Activated T-helper 9 cell treated with anti-CD3 and anti-CD28 coated beads, Interleukin-2, amount 50 U/mL, for 16 hours (primary cell): ENCODE measurements at places on chromosomes 16 and 17.

- no peak for DNase-seq
Measured at GRCh38 chr17:66520999-66521398, 218.6 kb downstream of the PRKCA start.

DNA sequence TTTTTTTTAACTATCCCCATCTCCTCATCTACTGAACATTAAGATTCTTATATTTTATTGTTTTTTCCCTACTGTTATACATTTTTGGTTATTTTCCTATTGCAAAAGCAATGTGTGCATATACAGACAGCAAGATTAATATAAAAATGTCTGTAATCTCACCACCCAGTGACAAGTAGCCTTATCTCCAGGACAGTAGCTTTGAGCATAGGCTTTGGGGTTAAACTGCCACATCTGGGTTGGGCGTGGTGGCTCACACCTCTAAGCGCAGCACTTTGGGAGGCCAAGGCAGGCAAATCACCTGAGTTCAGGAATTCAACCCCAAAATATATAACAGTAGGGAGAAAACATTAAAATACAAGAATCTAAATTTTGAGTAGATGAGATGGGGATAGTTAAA is 27.4 kb upstream of the SSTR2 start:
- no peak for DNase-seq

GRCh38 chr16:66152823-66153393 is 213.6 kb upstream of the CDH5 start:
- no peak for DNase-seq

DNA sequence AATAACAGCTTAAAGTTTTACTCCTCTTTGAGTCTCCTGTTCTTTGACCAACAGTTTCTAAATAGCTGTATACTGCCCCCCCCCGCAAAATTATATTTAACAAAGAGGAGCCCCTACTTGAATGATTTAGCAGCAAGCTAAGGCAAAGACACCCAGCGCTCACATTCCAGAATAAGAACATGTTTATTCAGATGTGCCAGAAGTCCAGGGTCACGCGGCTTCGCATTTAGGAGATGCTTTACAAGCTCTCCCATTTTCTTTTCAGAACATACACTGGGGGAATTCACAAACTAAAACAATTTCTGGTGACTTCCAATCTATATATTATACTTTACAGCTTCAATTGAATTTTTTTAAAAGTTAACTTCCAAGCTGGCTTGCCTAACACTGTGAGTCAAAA is 5.3 kb downstream of the PLD6 start:
- no peak for DNase-seq

DNA sequence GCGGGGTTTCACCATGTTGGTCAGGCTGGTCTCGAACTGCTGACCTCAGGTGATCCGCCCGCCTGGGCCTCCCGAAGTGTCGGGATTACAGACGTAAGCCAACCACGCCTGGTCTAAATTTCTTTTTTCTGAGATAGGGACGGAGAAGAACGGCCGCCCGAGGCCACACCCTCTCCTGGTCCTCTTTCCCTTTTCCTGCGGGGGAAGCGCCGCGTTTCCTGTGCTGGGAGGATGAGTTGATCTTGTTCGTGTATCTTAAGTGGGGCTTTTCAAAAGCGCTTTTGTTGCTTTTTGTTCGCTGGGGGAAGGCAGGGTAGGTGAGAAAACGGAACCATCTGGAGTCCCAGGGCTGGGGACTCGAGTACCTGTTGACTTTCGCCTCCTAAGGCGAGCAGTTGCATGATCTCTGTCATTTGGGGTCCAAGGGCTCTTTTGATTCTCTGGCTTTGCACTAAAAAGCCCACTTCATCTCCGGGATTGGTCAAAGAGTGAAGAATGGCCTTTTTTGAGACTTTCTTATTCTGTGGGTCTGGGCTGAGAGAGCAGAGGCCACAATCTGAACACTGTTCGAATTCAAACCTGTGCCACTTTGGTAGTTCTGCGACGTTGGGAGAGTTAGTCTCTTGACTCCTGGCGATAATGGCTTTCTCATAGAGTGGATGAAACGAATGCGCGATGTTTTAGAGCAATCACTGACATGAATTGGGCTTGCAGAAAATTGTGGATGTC is 1.3 kb downstream of the FUS start:
- DNase-seq, result no peak

- DNase-seq, result no peak
Measured at GRCh38 chr17:1347589-1348323, 52.3 kb downstream of the YWHAE start.

- no peak for DNase-seq
Measured at GRCh38 chr17:71405101-71405500, 715.7 kb upstream of the SOX9 start.

DNA sequence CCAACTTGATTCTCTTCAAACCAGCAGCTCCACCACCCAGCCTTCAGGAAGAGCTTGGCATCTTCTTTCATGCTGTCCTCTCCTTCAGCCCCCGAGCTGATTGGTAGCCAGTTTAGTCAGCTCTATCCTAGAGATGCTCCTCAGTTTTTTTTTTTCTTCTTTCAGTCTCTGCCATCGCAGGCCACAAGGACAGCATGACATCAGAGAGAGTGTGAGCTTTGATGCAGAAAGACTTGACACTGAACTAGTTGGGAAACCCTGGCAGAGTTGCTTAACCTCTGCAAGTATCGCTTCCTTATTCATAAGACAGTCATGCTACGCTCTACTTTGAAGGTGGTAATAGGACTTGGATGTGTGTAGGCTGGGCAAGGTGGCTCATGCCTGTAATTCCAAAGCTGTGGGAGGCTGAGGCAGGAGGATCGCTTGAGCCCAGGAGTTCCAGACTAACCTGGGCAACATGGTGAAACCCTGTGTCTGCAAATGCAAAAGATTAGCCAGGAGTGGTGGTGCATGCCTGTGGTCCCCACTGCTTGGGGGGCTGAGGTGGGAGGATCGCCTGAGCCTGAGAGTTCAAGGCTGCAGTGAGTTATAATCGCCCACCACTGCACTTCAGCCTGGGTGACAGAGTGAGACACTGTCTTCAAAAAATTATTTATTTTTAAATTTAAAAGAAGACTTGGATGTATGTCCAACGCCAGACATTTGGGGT is 2.6 kb downstream of the CD300LB start:
- no peak for DNase-seq

- DNase-seq, result no peak
Measured at GRCh38 chr16:31502981-31503380, 5.2 kb downstream of the RUSF1 start.

GRCh38 chr17:57370037-57370581 is 113.8 kb downstream of the MSI2 start:
- DNase-seq, result no peak

GRCh38 chr17:79830303-79830702 is 8.9 kb downstream of the CBX4 start:
- DNase-seq, result no peak

DNA sequence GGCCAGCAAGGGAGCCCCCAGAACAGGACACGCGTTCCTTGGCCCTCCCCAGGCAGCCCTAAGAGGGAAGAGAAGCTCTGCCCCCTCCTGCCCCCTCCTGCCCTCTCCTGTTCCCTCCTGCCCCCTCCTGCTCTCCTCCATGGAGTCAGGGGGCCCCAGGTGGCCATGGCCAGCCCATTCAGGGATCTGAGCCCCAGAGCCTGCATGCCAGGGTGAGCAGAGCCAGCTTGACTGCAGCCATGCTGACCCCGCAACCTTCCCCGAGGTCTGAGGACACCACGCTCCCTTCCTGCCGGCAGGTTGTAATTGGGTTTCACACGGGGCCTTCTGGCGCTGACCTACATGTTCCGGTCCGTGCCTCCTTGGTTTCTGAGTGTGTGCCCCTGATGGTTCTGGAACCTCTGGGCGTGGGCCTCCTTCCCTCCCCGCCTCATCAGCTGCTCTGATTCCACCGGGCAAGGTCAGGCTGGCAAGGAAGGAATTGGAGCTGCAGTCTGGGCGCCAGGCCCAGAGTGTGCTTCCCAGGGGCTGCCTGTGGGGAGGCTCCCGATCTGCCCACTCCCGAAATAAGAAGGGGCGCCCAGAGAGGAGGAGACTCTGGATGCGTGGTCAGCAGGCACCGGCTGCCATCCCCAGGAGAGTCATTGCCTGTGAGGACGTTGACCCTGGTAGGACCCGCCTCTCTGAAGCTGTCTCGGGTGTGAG is 23.7 kb upstream of the NPTX1 start:
- DNase-seq, result no peak

GRCh38 chr17:65593855-65594845 is 32.7 kb upstream of the AXIN2 start:
- no peak for DNase-seq

DNA sequence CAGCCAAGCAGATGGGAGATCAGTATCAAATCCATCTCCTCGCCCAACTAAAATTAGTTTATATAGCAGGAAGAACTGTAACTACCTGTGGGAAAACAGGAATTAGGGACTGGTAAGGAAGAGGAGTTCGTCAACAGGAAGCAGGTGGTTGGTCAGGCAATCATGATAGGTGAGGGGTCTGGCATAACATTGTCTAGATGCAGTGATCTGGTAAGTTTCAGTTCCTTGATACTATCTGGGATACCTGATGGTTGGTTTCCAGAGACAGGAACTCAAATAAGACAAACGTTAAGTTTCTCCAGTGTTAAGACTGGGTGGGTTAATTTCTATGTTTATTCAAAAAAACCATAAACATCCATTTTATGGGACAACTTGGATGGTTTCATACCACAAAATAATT is 53.8 kb downstream of the CEP112 start:
- no peak for DNase-seq

GRCh38 chr17:8791910-8792270 is 7.3 kb downstream of the MFSD6L start:
- no peak for DNase-seq

DNA sequence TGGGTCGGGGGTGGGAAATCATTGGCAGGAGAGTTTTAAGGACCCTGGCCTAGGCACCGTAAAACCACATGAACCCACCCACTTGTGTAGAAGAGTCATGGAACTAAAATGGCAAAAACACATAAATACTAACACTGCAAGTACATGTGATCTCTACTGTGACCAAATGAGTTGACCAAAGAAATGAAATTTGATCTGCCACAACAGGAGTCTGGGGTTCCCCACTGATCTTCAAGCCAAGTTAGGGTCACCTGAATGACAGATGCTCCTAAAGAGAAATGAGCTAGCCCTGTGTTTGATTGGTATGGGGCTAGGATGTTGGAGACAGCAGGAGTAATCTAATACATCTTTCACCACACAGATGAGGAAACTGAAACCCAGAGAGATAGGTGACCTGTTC is 21.5 kb upstream of the SKAP1 start:
- no peak for DNase-seq

DNA sequence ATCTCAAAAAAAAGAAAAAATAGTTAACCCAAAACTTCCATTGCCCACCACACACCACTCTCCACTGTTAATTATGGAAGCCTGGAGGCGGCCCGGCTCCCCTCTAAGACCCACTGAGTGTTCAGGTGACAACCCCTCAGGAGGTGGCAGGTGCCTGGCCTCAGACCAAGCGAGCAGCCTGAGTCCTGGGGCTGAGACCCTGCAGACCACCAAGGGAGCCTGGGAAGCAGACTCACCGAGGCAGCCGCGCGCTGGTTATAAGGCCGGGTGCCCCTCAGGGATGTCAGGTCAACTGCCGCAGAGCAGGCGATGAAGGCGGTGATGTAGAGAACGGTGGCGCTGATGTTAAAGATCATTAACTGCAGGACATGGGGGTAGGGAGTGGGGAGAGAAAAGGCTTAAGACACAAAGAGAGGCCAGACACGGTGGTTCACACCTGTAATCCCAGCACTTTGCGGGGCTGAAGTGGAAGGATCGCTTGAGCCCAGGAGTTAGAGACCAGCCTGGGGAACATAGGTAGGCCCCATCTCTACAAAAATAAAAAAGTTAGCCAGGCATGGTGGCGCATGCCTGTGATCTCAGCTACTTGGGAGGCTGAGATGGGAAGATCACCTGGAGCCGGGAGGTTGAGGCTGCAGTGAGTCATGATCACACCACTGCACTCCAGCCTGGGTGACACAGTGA is 13.3 kb downstream of the ARL2BP start:
- DNase-seq, result no peak

DNA sequence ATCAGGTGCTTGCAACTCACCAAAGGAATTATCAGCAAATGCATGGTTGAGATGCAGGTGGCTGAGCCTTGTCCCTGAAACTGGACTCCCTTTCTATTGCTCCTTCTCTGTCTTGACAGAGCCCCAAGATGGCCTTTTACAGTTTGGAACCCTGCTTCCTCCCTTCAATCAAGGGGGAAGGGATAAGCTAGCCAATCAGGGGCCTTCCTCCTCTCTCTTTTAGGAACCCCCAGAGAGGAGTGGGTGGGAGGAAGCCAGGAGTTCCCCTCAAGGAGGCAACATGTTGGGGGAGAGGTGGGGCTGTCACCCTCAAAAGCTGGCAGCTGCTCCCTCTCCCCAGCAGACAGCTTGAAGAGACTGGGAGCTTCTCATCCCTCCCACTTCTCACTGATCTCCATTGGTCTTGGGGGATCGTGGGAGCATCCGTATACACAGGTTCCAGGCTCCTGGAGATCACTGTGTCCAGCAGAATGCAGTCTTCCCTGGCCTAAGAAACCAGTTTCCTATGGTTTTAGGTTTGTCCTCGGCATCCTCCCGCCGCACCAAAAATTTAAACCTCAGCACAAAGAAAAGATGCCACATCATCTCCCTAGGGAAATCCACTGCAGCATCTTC is 7.2 kb downstream of the RASL10B start:
- no peak for DNase-seq
